NCI-H1436 treated with DMSO at 0.1 percent for 48 hours (cell line): ENCODE measurements at places on chromosomes 16 and 17.

DNA sequence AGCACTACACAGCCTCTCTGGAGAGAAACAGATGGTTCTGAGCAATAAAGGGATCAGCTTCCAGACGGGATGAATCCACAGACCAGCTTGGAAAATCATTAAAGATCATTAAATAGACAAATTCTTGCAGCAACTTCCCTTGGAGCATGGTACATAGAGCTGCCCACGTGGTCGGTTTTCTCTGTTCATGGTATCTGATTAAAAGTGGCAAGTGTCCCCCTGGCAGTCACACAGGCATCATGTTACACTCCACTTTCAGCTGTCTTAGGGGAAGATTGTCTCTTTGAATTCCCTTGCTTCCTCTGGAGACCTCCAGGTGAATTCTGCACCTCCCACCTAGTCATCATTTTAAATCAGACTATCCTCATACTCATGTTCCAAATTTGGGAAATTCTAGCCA, 92.2 kb upstream of the CACNG3 start:
- DNase-seq = peak; percentile 21

- no peak for DNase-seq
These were observed at the start of gene SCNN1G for GRCh38 chr16:23182679-23183542. SCNN1G (plus strand) TSS chr16:23182745; CDS start chr16:23186272, 3,527 bp downstream.

DNA sequence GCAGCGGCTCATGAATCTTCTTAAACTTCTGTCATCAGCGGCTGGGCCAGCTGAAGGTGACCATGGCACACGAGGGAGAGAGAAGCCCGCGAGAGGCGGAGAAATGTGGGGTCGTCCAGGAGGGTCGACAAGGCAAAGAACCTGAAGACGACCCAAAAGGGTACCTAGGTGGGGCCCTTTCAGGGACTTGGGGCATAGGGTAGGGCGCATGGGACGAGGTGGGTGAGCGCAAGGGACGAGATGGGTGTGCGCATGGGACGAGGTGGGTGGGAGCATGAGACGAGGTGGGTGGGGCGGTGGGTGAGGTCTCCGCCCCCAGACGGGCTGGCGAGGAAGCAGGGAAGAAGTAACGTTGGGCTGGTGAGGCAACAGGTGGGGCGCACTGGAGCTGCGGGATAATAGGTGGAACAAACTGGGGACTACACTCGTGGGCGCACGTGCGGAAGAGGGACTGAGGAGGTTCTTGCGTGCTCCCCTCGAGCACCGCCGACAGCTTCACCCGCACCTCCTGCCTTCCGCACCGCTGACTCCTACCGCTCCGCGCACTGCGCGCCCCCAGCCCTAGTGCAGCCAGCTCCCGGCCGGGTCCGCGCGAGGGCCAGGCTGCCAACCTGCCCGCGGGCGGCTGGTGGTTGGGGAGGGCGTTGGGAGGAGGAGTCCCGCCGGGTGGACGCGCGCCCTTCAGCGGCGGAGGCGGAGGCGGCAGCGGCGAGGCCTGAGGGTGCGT, 23.2 kb upstream of the CRYM start:
- peak; percentile 23 for DNase-seq

- DNase-seq = no peak
These were observed 31.4 kb downstream of the MYO15A start for GRCh38 chr17:18139949-18140348.

GRCh38 chr17:16258901-16259300, 41.9 kb downstream of the PIGL start:
- no peak for DNase-seq

- DNase-seq = no peak
These were observed 37.6 kb upstream of the ABCC11 start for GRCh38 chr16:48284772-48285409.

DNA sequence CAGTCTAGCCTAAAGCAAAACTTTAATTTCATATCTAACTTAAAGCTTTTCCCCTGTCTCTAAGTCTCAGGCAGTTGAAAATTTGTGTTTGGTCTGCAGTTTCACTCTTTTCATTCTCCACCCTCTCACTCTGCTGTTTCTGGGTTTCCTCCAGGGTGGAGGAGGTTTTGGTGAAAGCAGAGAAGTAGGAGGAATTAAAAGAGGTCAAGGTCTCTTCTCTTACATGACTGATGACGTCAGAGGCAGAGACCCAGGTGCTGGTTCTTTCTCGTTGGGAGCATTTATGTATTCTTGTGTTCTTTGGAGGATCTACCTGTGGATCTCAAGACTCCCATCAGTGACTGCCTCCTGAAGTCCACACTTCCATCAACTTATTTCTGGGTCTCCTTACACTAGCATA, 2.4 kb upstream of the PSMD11 start:
- no peak for DNase-seq

DNA sequence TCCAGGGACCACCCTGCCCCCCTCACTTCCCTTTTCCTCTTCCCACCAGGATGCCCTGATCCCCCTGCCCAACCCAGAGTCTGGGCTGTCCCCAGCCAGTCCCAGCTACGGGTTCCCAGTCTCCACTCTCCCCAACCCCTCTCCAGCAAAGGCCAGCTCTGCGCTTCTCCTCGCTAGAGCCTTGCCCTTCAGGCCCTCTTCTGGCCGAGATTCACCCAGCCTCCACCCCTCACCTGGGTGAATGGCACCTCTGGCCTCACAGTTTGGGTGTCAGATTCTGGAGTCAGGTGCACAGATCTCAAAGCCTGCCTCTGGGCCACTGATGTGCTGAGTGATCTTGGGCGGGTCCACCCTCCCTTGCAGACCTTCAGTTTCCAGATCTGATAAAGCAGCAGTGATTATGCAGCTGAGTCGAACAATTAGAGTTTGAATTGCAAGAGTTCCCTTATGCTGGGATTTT, 185.6 kb upstream of the TNRC6C start:
- no peak for DNase-seq

GRCh38 chr17:48522031-48522653, 8.7 kb downstream of the HOXB1 start:
- no peak for DNase-seq

DNA sequence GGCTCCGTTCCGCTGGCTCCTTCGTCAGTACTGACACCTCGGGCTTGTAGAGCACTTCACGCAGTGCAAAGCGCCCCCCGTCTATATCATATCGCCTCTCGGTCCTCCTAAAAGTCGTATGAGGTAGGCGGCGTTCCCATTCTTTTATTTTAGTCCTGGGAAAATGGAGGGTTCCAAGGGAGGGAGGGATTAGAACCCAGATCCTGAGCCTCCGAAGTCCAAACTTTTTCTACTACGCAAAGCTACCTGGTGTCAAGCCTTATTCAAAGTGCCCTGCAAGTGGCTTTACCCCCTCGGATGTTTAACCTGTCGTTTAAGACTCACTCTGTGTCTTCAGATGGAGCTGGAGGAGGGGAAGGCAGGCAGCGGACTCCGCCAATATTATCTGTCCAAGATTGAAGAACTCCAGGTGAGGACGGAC, 348 bp upstream of the FTSJ3 start:
- DNase-seq = no peak

DNA sequence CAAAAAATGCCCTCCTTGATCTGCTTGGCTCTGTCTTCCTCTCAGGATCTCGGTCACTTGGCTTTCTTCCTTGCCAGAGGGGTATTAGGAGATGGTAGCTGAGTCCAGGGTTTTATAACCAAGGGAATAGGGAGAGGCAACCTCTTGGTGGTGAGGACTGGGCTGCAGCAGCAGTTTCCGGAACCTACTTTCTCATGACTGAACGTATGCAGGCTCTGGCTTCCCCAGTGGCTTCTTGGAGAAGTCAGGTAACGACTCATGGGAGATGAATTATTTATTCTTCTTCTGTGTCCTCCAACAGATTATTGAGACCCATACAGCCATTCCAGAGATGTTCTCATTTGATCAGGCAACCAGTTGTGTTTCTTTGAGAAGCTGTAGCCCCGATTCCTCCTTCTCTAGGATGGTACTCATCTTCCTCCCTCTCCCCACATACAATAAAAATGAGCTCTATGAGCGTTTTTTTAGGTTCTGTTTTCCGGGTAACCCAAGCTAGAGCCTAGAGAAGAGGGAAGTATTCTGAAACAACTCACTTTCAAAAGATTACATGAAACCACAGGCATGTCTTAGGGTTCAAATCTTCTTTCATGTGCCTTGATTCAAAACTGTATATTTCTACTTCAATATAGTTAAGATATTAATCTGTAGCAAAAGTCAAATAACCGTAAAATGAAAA, 22.3 kb upstream of the DHX40 start:
- DNase-seq = no peak

GRCh38 chr17:82839617-82840292, at the start of gene ZNF750:
ZNF750 (minus strand) TSS chr17:82840022; CDS start chr17:82832454, 7,568 bp downstream.
- no peak for DNase-seq

- no peak for DNase-seq
These were observed 45.8 kb downstream of the MPRIP start for GRCh38 chr17:17088086-17088485.

DNA sequence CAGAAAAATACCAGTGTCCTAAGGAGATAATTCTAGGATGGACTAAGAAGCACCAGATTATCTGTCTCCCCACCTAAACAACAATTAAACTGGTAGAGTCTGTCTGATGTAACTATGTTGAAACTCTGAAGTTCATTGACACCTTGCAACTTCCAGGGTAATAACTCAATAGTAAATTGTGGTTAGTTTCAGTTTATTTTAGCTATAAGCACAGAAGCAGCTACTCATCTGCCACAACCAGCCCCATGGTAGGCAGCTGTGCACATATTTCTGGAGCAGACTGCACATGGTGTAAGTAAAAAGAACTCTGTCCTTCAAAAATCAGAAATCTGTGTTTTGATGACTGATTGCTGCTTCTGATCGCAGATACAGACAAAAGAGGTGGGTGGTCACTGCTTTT, 852.1 kb downstream of the CDH11 start:
- DNase-seq = no peak

- DNase-seq = no peak
These were observed 27.1 kb downstream of the OGFOD1 start for GRCh38 chr16:56478281-56479049.

DNA sequence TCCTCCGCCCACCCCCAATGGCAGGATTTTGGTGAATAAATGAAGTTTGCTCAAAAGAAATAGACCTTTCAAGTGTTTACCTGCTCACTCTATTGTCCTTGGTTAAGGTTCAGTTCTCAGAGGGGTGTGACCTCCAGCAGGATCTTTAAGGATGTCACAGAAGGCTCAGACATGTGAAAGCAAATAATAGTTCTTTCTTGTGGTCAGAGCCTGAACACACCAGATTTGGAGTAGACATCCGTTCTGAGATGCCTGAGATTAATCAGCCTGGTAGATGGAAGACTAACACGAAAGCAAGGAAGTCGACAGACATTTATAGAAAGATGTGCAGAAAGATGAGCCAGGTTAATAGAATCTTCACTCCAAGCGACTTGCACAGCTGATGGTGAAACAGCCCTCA, 557.9 kb upstream of the CDH11 start:
- DNase-seq = no peak

GRCh38 chr16:23374721-23375510, 72.8 kb downstream of the SCNN1B start:
- DNase-seq = no peak

GRCh38 chr16:50835358-50836060, 93.6 kb downstream of the CYLD start:
- DNase-seq = no peak

- DNase-seq = no peak
These were observed 58.1 kb upstream of the CRISPLD2 start for GRCh38 chr16:84761448-84762368.

DNA sequence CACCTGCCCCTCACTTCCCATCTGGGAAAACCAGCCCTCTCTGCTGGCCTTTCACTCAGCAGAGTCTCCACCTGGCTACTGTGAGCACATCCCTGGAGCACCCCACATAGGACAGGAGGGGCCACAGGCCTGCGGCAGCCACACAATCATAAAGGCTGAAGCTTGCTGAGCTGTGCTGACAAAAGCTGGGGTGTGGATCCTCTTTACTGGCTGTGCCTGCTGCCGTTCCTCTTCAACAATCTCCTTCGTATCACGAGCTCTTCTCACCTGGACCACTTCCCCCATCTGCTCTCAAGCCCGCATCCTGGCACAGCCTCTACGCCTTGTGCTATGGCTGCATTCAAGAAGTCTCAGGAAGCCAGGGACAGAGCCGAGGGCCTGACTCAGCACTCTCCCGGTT, 86.1 kb downstream of the ZNF778 start:
- DNase-seq = no peak

DNA sequence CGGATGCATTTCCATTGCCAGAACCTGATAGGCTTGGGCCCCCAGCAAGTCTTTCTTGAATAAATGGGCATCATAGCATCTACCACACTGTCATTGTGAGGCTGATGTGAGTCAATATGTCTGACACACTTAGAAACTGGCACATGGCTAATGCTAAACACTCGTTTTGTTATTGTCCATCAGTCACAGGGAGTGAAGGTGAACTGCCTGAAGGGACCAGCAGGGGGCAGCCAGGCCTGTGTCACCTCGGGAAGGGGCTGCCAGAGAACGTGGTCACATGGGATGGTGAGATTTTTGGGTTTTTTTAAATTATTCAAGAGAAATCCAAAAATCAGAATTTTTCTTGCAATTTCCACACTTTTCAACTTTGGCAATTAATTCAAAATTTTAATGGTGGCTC, 831 bp upstream of the RCVRN start:
- DNase-seq = no peak

DNA sequence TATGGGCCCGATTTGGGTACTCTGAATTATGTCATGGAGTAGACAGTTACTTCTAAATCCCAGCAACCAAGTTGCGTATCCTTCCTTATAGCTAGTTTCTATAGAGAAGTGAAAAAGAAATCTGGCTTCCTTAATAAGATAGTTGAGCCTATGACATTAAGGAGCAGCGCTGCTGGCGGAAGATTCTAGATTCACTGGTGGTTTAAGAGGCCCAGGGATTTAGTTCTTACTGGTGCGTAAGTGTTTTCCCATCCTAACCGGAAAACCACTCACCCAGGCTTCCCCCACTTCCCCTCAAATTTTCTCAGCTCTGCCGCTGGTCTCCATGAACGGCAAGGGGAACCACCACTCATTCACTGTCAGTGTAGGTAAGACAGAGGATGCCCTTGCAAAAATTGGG, 230.4 kb downstream of the CPPED1 start:
- DNase-seq = no peak

DNA sequence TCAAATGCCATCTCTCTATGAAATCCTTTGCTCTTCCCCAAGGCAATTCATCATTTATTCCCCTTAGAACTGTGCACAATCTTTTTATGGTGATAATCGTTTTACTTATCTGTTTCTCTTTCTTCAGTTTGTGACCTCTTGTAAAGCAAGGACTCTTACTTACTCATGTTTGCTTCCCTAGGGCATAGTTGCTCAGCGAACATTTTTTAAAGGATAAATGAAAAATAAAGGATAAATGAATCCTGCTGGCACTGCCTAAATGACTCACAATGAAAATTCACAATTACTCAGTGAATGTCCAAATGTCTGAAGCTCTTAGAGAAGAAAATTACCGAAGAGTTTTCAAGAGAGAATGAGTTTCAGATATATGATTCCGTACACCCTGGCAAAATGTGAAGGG, 671.7 kb downstream of the CDH11 start:
- DNase-seq = no peak
